ENCODE measurements at places on chromosomes 6 and 20. TPM values are rescaled to one million over a fixed set of nuclear protein-coding genes. Genes with fewer than 3 reads are reported as not detected.

- H3K36me3 ChIP-seq: no peaks in the 10 kb centered on the region
- no peaks in the 10 kb centered on the region for H3K27me3 ChIP-seq
- DNase-seq: no peak
- H3K27ac ChIP-seq: no peak overlapping the region
Measured at GRCh38 chr6:149176971-149177667, 140.4 kb upstream of the TAB2 start.

The MICA gene
- 81.8 TPM for polyA plus RNA-seq

- H3K4me1 ChIP-seq: peaks cover 10% of the 10 kb centered on the region
- no peaks in the 10 kb centered on the region for H3K27me3 ChIP-seq
- no peak overlapping the region for H3K4me3 ChIP-seq
- DNase-seq: no peak
Measured at GRCh38 chr6:42147138-42147562, 4.7 kb upstream of the C6orf132 start.

DNA sequence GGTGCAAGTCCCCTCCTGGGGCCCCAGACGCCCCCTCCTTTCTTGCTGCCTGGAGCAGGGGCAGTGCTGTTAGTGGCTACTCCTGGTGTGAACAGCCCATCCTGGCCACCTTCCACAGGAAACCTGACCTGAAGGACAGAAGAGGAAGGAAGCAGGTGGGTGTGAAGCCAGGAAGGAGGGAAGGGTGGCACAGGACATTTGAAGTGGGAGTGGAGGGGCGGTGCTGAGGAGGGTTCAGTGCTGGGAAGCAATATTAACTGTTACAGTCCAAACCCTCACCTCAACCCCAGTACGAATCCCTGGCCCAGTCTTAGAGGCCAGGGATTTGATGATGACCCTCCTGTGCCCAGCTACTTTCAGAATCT, 766 bp downstream of the PRICKLE4 start:
- H3K4me1 ChIP-seq: peaks cover 35% of the 10 kb centered on the region
- peaks cover 6% of the 10 kb centered on the region for H3K36me3 ChIP-seq
- no peak overlapping the region for H3K27ac ChIP-seq

DNA sequence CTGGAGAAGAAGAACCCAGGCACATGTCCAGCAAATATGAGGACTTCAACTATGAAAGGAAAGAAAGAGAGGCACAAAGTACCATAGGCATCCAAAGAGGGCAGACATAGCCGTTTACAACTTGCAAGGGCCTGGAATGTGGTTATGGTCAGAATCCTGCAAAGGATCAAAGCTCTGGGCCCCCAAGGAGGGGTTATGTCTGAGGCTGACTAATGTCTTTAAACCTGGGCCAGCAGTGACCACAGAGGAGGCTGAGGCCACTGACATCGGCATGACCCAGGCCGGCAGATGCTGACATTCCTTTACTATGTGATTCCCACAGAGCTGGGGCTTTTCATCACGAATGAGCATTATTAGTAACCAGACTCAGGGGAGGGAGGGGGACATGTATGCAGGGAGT, 861.1 kb downstream of the DHX35 start:
- no peaks in the 10 kb centered on the region for H3K36me3 ChIP-seq
- DNase-seq: no peak
- no peak overlapping the region for H3K27ac ChIP-seq
- H3K4me1 ChIP-seq: peaks cover 29% of the 10 kb centered on the region
- no peaks in the 10 kb centered on the region for H3K27me3 ChIP-seq

GRCh38 chr6:135906972-135907465, 55.5 kb downstream of the PDE7B start:
- H3K4me1 ChIP-seq: peaks cover 22% of the 10 kb centered on the region
- no peak overlapping the region for H3K4me3 ChIP-seq
- no peak for DNase-seq
- H3K27me3 ChIP-seq: no peaks in the 10 kb centered on the region

DNA sequence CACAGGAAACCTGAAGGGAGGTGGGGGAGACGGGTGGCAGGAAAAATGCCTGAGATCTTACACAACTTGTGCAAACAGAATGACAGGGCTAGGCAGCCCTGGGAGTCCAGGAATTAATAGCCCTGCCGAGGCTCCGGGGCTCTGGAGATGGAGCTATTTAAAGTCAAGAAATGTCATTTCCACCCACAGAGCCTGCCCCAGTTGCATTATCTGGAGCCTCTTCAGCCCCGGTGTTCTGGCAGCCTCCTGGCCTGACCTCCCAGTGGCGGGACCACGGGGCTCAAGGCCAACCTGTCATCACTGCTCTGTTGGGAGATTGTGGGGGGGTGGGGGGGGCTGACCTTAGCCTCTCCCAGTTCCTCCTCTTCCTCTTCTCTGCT, 28.5 kb upstream of the SCUBE3 start:
- H3K27me3 ChIP-seq: peaks cover 3% of the 10 kb centered on the region
- no peak for DNase-seq
- H3K27ac ChIP-seq: no peak overlapping the region
- H3K4me3 ChIP-seq: no peak overlapping the region
- peaks cover 20% of the 10 kb centered on the region for H3K4me1 ChIP-seq

Measured in keratinocyte (primary cell).